NCI-H1092 treated with DMSO at 0.1 percent for 48 hours (cell line): ENCODE measurements at places on chromosomes 5 and 9.
A peak's percentile ranks its signal among the peaks of the same experiment; 100 is the strongest.

DNA sequence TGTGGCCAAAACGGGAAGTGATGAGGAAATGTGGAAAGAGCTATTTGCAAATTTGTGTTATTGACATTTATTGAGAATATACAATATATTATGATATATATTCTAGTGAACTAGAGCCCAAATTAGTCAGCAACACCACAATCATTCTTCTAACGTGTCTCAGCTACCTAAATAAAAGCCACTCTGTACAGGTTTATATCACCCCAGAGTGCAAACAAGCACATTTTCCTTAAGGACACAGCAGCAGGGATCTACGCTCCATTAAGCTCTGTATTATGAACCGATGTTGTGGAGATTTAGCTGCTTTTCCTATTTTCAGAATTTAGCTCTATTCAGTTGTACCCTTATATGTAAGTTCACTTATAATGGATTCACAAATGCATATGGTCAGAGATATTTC is 77.9 kb downstream of the CDH18 start:
- peak; percentile 15 for DNase-seq

GRCh38 chr5:118434522-118434921 is 553.8 kb downstream of the DTWD2 start:
- DNase-seq: no peak

GRCh38 chr9:105507096-105507790 is 50.7 kb upstream of the FKTN start:
- DNase-seq: no peak

DNA sequence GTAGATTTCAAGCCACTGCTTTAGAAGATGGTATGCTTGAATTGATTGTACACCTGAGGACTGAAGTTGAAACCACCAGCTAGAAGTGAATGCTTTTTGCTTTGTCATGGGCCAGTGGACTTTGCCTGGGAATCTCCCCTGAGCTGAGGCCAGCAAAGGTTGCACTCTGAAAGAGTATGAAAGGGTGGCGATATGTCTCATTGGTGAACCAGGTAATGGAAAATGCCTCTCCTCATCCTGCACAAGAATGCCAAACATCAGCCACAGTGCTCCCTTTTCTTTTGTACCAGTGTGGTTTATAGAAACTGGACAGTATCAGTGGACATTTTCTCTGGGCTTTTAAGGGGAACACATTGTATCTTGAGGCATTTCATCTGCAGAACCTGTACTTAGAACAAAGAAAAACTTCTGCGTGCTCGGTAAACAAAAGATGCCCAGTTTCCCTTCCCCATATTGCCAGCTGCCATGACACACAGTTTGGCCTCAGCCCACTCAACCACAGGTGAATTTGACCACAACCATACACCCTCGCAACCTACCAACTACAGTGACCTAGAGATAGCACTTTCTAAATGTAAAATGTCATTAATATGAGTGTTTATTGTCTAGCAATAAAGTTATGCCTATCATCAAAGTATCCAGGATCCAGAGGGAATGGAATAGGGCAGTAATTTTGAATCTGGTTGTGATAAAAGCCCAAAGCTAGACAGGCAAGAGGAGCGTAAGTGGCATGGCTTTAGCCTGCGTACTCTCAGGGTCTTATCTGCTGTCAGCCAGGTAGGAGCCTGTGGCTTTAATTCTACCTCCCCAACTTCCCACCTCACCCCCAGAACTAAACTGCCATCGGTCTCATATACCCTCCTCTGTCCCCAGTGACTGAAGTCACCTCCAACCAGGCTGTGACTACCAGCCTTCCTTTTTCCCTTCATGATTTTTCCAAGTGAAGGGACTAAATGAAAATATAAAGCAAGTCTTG is 79.5 kb upstream of the LHFPL2 start:
- no peak for DNase-seq

DNA sequence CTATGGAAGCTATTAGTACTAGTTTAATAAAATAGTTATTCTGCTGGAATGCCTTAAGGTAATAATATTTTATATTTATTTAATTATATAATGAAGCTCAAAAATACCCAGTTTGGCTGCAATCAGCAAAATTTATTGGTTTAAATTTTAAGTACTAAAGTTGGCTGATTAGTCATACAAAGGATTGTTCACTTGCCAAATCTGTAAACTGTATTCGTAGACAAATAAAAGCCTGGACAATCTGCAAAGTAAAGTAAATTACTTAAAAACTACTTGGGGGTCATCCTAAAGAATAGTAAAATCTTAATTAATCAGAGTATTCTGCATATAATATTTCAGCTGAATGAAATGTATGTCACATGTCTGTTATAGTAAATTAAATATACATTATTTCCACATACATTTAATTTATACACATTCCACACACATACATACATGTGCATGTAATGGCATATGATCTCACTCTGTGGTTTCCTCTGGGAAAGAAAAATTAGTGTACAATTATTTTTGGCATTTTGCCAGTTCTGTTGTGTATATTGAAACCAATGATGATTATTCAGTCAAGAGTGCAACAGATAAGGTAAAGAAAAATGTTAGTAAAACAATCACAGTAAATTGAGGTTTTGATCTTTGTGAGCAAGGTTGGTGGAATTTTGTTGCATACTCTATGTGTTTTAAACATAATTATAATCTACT is 455.9 kb downstream of the CDH9 start:
- DNase-seq: no peak

DNA sequence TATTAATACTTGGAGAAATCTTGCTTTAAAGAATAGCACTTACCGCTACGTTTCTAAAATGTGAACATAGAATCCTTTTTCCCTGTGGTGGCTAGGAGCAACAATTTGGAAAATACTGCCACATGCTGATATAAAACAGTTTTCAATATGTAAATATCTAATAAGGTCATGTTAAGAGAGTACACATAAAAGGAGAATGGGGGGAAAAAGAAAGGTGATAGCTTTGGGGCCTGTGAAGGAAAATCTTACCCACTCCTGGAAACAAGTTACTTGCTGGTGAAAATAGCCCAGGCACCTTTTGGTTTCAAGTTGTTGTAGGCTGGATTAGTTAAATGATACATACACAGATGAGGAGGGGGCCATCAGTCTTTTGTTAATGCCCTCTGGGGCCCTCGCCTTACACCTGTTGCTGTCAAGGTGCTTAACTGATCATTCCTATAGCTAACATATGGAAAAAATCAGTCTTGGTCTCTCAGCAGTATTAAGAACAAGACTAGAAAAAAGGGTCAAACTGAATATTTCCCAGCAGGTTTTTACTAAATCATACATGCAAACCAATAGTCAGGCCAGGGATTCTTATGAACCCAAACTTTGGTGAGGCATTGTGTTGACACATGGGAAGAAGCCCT is 24.1 kb downstream of the FYB1 start:
- no peak for DNase-seq

GRCh38 chr5:116546033-116546742 is 28.4 kb downstream of the SEMA6A start:
- DNase-seq: no peak

DNA sequence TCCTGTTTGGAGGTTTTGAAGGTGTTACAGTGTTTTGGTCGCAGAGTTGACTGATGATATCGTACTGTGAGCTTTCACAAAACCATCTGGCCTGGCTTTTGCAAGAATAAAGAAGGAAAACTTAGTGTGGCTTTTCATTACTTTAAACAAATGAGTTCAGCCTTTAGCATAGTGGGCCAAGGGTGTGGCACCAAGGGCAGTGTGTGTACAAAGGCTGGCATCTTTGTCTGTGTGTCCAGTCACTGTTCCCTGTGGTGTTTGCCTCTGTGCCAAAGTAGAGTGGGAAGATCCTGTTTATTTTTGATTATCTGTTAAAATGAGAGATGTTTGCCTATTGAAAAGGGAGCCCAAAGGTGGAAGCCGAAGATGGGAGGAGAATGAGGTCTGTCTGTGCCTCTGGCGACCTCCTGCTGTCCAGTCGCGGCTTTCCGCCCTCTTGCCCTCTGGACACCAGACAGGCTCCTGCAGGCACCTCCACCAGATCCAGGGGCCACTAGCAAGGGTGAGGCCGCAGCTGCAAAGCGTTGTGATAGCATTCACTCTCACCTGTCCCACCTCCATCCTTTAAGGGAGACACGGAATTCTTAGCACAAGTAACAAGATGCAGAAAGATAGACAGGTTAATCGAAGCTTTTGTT is 113.7 kb downstream of the TRIO start:
- DNase-seq: no peak

DNA sequence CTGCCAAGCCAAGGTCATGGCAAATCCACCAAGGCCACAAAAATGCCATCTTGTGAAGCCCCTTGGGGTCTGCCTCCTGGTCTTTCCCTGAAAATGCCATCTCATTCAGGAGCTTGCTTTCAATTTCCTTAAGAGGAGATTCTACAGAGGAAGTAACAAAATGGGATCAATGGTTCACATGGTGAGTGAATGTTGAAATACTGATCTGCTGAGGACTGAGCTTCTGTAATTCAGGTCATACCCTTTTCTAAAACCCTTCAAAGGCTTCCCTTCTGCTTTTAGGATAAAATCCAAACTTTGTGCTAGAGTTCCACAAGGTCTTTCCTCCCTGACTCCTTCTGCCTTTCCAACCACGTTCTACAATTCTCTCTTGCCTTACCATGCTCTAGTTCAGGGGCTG is 24.7 kb upstream of the NR3C1 start:
- DNase-seq: no peak

DNA sequence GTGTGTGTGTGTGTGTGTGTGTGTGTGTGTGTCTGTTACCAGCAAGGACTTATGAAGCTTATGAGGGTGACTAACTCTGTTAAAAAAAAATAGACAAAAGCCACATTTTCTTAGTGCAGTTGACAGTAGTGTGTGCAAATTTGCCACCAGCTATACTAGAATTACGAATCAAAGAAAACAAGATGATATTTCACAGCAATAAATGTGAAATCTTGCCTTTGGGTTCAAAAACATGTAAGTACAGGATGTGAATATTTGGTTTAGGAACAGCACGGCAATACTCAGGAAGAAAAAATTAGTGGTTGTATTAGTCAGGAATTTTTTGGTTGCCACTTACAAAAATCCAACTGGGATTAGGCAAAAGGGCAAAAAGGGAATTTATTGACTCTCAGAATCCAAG is 117.4 kb downstream of the NPR3 start:
- no peak for DNase-seq

GRCh38 chr5:74232276-74232675 is 408.3 kb downstream of the ENC1 start:
- no peak for DNase-seq

DNA sequence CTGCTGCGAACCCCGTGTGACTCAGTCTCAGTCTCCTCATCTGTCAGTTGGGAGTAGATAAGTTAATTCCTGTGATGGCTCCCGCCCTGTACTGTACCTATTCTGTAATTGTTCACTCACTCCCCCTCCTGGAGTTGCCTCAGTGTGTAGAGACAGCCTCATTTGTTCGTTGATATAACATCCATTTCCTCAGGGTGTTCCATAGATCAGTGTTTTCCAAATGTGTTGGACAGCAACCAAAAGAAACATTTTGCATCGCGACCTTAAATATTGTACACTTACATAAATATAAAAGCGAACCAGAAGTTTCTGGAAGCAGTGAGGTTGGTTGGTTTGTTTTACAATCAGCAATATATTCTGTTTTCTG is 698 bp downstream of the NFX1 start:
- DNase-seq: peak; percentile 21

DNA sequence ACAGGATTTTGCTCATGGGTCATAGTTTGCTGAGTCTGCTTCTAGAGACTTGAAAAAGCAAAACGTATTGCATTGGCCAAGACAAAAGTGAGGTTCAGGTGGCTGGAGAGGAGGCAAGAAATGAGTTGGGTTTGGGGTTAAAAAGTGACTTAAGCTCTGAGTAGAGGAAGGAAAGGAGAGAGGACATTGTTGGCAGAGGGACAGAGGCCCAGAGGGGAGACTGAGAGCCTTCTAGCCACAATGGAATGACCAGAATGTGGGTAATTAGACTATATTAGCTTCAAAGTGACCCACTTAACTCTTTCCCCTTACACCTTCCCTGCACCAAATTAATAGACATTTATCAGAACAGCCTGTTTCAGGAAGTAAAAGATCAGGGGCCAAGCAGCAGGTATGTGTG is 188.4 kb downstream of the ZNF462 start:
- no peak for DNase-seq

GRCh38 chr5:73111536-73111935 is 8.8 kb upstream of the TMEM171 start:
- no peak for DNase-seq

GRCh38 chr9:116656977-116657376 is 30.1 kb upstream of the TRIM32 start:
- no peak for DNase-seq

GRCh38 chr5:39024005-39024404 is 50.2 kb downstream of the RICTOR start:
- no peak for DNase-seq

DNA sequence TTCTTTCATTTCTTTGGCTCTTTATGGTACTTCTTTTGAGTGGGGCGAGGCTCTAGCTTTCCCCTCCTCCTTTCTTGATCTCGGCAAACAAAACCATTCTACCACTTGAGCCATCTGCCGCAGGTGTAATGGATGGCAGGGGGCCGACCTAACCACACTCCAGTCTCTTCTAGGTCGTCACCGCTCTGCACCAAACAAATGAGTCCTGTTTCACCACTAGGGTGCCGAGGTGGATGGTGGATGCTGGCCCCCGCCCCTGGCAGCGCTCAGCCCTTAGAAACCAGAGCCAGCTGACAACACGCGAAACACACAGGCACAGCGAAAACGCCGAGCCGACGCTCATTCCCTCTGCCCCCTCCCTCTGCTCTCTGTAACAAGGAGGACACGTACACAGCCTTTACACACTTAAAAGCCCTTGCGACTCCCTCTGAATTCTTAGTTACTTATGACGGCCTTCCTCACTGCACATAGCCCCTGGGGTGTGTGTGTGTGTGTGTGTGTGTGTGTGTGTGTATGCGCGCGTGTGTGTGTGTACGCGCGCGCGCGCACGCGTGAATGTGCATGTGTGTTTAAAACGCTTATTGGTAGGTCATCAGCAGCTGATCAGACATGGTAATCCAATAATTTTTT is 199.4 kb downstream of the MEF2C start:
- peak; percentile 85 for DNase-seq

DNA sequence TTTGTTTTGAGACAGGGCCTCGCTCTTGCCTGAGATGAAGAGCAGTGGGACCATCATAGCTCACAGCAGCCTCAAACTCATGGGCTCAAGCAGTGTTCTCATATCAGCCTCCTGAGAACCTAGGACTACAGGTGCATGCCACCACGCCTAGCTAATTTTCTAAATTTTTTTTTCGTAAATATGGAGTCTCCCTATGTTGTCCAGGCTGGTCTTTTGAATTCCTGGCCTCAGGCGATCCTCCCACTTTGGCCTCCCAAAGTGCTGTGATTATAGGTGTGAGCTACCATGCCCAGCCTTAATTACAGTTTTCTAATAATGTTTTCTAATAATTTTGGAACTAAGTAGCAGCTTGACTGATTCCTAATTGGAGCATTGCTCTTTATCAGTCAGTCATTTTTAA is 15.1 kb downstream of the GAPVD1 start:
- no peak for DNase-seq

DNA sequence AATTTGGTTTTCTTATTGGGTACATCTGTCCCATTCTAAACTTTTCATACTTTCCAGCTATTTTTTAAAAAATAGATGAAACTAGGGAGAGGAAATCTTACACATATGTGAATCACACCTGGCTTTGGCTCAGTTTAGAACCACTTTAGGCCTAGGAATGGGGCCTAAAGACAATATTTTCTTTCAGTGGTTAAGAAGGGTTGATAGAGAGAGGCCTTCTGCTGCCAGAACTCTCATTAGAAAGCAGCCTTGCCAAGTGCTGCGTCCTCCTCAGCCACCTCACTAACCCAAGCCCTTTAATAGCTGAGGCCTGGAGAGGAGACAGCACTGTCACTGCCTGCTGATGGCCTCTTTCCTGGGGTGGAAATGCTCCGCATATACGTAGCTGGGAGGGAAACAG is 167.5 kb downstream of the SAXO1 start:
- no peak for DNase-seq

- DNase-seq: no peak
These were observed 106.1 kb downstream of the THBS4 start for GRCh38 chr5:80141147-80141671.
